ENCODE measurements at places on chromosomes 6 and 20.

- no peak for DNase-seq
Measured at GRCh38 chr20:41174373-41174772, 37.0 kb downstream of the PLCG1 start.

DNA sequence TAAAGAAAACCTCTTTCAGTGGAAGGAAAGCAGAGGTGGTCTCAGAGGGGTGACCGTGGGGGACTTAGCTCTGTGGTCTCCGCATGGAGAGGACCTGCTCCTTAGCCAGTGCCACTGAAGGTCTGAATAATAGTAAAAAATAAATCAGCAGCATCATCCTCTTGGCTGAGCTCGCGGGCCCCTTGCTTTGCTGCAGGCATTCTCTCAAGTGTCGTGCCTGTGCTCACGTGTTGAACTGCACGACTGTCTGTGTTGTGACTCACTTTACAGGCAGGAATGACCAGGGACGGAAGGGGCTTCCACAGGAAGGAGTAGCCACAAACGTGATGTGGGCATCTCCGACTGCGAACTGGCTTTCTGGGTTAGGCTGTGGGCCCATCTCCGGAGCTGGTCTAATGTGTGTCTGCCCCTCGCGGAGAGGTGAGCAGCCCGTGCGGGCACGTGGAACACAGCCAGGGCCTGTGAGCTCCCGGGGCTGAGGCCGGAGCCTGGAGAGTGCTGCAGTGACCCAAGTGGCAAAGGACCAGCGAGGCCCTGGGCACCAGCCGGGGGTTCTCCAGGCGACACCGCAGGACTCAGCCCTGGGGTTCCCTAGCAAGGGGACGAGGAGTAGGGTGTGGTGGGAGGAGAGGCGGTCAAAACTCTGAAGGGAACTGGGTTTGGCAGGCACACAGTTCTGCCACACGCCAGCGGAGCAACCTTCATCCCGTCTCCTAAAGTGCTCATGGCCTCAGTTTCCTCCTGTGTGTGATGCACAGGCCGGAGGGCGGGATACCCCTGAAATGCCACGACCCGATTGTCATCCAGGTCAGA is 89.2 kb downstream of the RAMACL start:
- DNase-seq: peak; percentile 27

DNA sequence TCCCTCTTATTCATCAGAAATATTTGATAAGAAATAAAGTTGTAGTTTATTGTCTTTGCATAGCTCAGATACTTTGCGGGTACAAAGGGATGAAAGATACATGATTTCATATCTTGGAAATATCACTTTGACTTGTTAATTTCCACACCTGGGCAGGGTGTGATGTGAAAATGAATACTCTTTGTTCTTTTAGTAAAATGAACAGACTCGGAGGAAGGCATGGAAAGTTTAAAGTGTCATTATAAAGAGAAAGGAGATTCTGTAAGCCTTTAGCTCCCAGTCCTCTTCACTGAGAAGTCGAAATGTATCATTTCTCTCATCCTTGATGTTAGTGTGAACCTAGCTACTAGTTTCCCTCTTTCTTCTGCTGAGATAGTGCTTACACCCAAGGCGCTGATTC is 36.7 kb upstream of the AKIRIN2 start:
- no peak for DNase-seq

DNA sequence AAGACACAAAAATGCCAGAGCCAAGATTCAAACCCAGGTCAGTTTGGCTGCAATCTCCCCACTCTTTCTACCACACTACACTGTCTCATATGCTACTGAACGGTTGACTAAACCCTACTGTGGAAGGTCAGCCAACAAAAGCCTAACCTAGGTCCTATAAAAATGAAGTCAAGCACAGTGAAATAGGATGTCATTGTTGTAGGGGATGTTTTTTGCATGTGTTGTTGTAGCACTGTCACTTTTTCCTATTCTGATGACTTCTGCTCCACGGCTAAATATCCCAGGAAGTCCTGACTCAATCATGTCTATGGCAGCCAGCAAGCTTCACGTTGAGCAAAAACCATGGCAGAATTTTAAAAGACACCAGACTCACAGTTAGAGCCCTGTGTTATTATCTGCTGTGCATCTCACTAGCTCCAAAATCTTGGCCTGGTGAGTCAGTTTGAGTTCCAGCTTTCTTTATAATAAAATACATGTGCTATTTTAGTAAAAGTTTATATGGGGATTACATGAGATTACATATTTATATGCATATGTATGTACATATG is 322.1 kb upstream of the NT5E start:
- DNase-seq: no peak

DNA sequence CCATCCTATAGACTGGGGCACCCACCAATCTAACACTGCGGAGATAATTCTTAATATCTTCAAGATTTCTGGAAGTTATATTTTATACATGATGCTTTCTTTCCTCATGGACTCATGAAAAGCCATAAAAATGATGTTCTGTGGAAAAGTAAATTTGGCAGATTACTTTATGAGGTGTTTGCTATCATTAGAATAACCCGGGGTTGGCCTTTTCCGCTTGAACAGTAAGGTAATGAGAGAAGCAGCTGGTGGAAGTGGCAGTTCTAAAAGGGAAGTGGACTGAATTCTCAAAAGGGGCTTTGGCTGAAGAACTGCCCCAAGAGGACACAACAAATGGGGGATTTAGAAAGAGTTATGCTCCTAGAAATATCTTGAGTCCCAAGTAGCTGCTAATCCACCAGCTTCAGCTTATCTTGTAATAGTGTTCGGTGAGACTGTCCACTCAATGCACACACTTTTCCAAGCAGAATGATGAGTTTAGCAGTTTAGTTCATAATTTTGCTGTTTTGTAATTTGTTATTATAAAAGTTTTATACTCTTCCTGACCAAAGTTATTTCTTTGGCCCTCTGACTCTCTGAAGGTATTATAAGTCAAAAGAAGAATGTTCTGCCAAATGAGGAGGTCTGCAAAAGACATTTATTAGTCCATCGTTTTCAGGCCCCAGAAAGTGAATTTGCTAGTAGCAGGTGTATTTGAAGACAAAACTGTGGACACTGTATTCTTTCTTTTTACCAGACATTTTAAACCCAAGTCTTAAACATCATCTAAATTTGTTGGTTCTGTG is 2.9 kb downstream of the ISM1 start:
- DNase-seq: no peak

GRCh38 chr6:24147511-24148153 is 21.6 kb downstream of the NRSN1 start:
- no peak for DNase-seq

GRCh38 chr6:42224222-42225028 is 6.8 kb upstream of the MRPS10 start:
- no peak for DNase-seq

GRCh38 chr20:5821627-5822215 is 71.5 kb downstream of the SHLD1 start:
- no peak for DNase-seq

GRCh38 chr6:36499918-36500317 is 47.4 kb downstream of the STK38 start:
- no peak for DNase-seq

DNA sequence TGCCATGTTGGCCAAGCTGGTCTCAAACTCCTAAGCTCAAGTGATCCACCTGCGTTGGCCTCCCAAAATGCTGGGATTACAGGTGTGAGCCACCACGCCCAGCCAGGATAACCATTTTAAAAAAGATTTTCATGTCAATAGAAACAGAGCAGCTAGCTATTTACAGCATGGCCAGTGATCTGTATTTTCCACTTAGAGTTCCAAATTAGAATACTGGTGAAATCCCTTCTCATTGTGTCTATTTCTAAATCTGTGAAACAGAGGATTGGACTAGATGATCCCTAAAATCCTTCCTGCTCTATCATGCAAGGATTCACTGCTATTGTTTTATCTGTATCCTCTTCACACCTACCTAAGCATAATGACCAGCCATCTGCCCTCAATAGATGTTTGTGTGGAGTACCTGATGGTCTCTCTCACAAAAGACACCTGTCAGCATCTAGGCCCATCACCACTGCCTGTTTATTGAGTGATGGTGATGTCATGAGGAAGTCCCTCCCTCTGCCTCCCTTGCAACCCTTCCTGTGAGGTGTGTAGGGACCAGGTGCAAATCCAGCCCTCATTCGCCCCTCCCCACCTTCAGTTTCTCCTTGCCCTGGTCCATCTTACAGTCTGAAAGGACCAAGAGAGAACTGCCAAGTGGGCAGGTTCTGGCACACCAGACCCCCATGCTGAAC is 26.5 kb upstream of the SMIM29 start:
- DNase-seq: no peak

DNA sequence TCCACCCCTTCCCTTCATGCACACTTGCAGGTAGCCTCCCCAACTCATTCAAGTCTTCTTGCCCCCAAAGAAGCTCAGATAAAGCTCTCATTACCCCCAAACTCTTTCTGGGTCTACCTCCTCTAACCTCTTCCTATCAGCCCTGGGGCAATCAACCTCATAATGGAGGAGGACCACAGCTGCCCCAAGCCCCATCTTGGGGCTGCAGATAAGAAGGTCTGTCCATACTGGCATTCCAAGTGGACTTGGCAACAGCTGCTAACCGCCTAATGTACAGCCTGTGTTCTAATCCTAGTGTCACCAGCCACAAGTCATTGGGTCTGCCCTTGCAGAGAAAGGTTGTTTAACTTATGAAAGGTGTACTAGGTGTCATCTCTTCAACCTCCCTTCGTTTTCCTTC is 107.4 kb upstream of the ADGRF1 start:
- no peak for DNase-seq

DNA sequence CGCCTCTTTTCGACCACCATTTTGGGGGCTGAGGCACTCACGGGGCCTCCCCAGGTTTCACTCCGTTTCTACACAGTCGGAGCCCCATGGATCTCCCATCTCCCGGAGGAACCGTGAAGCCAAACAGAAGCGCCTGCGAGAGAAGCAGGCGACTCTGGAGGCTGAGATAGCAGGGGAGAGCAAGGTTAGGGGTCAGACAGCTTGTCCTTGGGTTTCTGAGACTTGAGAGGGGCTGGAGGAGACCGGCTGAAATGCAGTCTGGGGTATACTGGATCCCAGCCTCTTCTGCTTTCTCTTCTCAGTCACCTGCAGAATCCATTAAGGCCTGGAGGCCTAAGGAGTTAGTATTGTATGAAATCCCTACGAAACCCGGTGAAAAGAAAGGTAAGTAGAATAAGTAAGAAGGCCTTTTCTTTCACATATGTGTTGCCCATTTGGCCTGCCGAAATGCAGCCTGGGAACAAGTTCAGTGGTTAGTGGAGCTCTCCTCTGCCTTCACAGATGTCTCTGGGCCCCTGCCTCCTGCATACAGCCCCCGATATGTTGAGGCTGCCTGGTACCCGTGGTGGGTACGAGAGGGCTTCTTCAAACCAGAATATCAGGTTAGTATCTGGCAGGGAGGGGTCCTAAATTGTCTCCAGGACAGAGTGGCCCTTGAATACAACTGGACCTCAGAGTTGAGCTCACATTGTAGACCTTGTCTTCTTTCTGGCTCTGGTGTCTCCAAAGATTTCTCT is 984 bp downstream of the VARS2 start:
- DNase-seq: no peak

GRCh38 chr6:21325201-21325856 is 268.2 kb upstream of the SOX4 start:
- DNase-seq: no peak

DNA sequence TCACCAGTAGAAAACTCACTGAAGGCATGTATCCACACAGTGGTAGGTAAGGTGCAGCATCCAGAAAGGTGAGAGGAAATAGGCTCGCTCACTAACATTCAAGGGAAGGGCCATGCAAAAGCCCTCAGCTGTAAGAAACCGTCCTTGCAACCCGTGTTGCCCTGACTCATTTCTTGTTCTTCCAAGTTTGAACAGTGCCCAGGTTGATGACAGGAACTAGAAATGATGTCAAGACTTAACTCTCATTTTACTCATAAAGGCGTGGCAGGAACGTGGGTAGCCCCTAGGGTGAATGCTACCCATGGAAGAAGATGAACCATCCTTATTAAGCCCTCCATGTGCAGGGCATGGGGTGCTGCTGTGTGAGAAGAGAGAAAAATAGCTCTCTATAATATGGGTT is 187.6 kb downstream of the CD83 start:
- DNase-seq: no peak

DNA sequence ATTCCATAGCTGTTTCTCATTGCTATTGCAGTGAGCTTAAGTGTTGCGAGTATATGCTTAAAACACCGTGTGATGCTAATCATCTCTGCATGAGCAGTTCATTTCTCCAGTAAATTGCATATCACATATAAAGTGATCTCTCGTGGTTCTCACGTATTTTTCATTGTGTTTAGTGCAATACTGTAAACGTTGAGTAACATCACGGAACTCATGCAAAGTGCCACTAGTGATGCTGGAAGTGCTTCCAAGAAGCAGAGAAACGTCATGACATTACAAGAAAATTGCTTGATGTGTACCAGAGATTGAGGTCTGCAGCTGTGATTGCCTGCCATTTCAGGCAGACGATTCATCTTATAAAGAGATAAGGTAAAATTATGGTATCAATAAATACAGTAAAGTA is 830.4 kb downstream of the GRIK2 start:
- DNase-seq: no peak

- peak; percentile 74 for DNase-seq
Measured at GRCh38 chr20:59525500-59526241, 78.7 kb upstream of the PHACTR3 start.

DNA sequence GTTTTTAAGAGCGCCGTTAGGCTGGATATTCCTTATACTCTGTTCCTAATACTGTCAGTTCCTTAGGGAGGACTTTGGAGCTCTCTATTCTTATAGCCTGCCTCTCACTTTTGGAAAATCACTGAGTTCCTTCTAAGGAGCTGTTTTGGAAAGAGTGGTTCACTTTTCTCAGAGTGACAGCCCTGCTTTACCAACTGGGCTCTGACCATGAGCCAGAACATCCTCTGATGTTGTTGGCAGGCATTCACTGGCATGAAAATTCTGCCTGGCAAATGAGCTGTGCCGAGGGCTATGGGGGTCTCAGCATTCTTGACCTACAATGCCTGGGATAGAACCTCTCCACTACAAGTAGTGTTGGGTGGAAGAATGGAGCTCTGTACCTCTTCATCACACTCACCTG is 14.9 kb upstream of the SEMG1 start:
- no peak for DNase-seq

DNA sequence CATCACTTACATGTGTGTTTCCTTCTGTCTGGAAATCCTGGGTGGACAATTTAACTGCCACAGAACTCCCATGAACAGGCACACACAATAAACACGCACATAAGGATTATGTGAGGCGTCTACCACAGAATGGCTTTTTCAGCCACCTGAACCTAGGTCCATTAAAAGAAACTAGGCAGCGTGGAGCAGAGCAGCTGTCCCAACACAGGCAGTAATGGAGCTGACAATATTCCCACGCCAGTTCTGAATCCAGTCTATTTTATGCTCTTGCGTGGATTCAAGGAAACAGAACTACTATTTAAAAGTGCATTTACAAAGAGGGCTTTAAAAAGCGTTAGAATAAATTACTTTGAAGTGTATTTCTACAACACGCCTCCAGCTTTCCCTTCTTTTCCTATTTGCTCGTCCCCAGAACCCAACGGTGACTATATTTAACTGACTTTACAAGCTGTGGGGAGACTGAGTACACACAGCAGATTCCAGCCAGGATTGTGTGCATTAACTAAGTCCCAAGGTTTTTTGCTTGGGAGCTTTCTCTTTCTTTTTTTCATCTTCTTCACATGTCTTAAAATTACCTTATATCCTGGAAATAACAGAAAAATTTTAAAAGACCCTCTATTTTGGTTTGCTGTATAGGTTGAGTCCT is 95.9 kb downstream of the GMDS start:
- no peak for DNase-seq
